ENCODE measurements at places on chromosomes 1 and 21.

DNA sequence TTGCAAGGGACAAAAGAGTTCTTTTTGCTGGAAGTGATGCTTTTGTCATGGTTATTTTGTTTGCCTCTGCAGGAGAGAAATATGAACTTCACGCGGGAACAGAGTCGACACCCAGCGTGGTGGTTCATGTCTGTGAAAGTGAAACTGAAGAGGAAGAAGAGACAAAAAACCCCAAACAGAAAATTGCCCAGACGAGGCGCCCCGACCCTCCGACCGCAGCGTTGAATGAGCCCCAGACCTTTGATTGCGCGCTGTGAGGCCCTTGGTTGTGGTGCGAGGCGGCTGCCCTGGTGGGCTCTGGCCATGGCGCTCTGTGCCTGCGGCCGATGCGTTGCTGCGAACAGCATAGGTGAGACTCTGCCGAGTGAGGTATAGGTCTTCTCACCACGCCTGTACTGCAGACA lies 20.9 kb upstream of the NCMAP start:
- peak; percentile 44 for DNase-seq

DNA sequence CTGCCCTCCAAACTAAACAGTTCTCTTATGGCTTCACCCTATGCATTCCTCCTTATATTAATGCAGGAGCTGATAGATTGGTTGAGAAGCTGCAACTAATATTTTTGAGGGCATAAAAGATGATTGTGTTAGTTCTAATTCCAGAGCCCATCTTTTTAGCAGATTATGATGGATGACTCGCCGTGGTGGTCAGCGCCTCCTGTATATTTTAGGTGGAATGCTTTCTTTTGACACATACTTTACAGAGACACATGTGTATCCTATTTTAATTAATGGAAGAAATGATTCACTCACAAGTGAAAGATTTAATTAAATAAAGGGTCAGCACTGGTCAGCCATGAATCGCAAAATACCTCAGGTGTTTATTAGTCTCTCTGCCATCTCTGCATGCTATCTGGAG lies 120.7 kb downstream of the TM2D1 start:
- DNase-seq, result no peak

GRCh38 chr1:222331340-222331739 lies 216.6 kb downstream of the HHIPL2 start:
- DNase-seq, result no peak

DNA sequence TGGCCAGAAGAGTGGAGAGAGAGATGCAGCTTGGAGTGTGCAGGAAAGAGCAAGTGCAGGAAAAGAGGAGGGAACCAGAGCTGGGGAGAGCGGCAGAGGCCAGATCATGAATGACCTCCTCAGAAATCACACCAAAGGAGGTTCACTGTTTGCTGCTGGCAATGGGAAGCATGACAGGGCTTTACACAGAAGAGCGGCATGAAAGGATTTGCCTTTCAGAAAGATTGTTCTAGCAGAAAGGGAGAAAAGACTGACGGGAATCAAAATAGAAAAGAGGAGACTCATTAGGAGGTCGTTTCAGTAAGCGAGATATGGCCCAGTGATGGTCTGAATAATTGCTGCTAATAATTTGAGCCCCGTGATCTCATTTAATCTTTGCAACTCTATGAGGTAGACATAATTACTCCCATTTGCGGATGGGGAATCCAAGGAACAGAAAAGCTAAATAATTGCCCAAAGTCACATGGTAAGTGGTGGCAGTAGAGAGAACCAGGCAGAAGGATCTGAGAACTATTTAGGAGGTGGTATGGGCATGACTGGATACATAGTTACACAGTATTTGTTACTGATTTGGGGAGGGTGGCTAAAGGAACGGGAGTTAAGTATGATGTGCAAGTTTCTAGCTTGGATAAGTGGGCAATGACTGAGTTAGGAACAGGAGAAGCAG lies 12.5 kb upstream of the HNRNPR start:
- DNase-seq, result no peak

DNA sequence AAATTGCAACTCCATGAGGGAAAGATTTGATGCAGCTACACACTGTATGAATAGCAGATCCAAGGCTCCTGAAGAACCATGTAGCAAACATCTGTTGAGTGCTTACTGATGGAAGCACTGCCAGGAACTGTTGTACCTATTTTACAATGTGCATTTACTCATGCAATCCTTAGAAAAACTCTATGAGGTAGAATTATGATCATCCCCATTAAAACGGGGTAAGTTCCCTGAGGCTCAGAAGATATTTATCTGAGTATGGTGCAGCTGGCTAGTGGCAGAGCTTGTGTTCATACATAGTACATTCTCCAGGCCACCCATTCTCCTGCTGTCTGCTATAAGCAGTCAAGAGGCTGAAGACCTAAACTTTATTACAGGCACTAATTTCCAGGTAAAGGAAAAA lies 54.4 kb upstream of the C8B start:
- no peak for DNase-seq

DNA sequence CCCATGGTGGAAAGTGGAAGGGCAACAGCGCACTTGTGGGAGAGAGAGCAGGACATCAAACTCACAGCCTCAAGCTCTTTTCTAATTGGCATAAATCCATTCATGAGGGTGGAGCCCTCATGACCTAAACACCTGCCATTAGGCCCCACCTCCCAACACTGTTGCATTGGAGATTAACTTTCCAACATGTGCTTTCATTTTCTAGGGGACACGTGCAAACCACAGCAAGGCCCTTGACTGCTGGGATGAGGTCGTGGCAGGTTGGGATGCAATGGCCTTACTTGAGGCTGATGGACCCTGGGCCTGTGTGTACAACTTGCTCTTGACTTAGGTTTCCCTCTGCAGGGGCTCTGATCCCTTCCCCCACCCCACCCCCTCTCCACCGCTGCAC lies 35.9 kb upstream of the NEK2 start:
- no peak for DNase-seq

GRCh38 chr1:54377040-54377691 lies 29.0 kb downstream of the SSBP3 start:
- DNase-seq, result no peak

DNA sequence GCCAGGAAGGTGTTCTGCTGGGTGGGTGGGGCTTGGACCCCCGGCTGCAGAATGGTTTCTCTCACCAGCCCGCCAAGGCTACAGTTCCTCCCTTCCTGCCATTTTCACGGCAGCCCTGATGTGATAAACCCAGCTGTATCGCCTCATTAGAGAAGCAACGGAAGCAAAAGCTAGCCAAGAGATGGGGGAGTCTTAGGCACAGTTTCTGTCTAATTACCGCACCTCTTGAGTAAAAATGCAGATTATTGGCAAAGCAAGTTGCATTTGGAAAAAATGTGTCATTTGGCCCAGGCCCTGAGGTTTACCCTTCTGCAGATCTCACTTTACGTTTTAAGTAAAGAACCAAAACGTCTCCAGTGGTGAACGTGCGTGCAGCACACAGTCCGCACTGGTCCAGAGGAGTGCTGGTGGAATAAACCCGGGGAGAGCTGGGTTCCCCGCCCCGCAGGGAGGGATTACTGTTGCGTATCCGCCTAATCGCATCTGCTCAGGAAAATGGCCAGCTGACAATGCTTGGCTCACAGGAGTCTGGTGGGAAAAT lies 109.9 kb downstream of the GALNT2 start:
- DNase-seq, result no peak

- DNase-seq, result no peak
These were observed 60.5 kb downstream of the RHBG start for GRCh38 chr1:156429313-156430060.

GRCh38 chr1:113133759-113134158 lies 60.8 kb downstream of the LRIG2 start:
- DNase-seq, result no peak
